ENCODE measurements at places on chromosomes 4 and X. TPM values are rescaled to one million over a fixed set of nuclear protein-coding genes. Genes with fewer than 3 reads are reported as not detected.

DNA sequence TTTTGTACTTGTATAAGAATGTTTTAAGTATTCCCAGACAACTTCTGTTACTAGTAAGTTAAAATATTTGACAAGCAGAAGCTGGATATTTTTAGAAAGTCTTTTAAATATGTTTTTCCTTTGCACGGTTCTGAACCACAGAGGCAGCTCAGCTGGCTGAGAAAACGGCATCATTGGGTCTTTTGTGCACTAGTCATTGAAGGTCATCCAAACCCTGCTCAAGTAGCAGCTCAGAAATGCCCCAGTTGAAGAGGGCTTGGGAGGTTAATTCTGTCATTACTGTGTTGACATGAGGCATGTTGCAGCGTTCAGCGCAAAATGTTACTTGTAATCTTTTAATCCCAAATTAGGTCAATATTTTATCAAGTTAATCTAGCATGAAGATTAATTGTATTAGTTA is 383.7 kb upstream of the FAM241A start:
- no peak for DNase-seq

GRCh38 chrX:95145848-95146490 is 1472.0 kb downstream of the FAM133A start:
- no peak for DNase-seq

DNA sequence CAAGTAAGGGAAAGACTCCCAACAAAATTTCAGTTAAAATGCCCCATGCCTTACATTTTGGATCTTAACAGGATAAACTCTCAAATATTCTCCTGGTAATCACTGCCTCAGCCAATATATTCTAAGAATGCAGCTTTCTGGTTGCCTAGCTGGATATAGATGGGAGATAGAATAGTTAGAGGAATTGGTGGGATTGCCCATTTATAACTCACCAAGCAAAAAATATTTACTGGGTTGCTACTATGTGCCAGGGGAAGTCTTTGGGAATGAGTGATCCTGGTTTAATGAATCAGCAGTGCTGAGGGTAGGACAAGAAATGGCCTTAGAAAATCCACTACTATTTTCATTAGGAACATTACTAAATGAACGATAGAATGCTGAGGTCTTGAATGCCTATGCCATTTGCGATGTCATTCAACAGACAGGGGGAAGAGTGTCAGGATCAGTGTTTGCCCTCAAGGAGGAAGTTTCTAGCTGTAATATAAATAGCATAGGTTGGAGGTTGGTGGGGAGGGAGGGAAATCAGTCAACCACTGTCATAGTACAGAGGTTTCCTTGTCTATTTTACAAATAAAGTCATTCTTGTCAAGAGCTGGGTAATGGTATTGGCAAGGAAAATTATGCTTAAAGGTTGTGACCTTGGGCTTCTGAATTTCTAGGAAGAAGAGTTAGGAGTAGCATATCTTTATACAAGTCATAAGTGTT is 63.5 kb downstream of the ENOPH1 start:
- no peak for DNase-seq

- no peak for DNase-seq
Observed at GRCh38 chr4:178105242-178105641, 663.0 kb upstream of the AGA start.

DNA sequence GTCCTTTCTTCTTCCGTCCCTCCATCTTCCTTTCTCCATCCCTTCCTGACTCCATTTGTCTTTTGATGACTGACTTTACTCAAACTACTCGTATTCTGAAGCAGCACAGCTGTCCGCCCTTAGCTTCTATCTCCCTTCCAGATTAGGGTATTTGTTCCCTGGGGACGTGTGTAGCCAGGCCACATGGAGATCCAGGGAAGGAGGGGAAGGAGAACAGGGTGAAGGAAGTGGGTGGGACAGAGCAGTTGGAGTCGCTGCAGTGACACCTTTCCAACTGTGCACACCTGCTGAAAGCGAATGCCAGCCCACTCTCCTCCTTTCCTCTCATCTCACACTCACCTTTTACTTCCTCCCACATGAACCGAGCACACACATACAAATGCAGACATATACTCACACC is 323.8 kb downstream of the DCTD start:
- no peak for DNase-seq

DNA sequence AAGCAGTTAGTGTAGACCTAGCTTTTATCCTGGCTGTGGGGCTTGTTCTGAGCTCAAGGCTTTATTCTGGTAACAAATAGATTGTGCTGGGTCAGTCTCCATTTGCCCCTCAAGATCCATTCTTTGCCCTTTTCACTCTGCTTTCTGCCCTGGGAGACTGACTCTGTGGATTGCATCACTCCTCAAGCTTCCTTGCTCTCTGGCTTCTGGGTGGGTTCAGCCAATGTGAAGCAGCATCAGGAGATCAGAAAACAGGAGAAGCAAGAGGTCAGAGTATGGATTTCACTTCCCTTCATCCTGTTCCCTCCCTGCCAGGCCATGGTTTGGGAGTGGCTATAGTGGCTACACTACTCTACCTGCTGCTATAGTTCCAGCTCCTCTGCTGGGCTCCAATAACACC is 184.1 kb upstream of the NDP start:
- no peak for DNase-seq

DNA sequence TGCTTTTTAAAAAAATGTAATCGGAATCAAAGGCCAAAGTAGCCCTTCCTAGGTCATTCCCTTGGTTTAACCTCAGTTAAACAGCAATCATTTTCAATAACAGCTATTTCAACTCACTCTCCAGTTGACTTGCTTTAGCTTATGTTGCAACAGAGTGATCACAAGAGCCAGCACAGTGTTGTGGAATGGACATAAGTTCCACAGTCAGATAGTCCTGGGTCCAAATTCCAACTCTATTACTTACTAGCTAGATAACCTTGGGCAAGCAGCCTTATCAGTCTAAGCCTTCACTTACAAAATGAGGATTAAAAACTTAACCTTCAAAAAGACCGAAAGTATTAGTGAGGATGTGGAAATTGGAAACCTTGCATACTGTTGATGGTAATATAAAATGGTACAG is 9.2 kb upstream of the GPC3 start:
- no peak for DNase-seq

DNA sequence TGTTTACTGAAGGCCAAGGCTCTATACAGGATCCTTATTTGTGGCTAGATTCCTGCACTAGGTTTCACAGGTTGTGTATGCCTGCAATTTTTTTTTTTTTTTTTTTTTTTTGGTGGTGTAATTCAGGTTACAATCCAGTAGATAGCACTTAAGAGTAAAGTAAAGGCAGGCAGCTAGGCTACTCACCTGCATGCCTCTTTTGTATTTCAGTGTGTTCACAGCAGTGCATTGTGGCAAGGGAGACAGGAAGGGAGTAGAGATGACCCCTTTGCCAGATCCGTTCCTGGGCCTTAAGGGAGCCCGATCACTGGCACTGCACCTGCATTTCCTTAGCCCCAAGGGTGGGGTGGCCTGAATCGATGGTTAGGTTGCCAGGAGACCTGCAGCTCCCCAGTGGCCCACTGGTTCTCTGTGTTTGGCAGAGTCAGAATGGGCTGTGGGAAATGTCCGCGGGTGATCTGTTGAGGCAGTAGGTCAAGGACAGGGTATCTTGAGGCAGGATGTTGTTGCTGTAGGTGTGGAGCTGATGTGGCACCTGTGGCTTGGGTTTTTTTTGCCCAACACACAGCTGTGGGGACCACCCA is 374.9 kb upstream of the AADAT start:
- DNase-seq: no peak

- peak; percentile 60 for DNase-seq
Observed at GRCh38 chr4:8769645-8770517, 101.8 kb downstream of the HMX1 start.

GRCh38 chr4:174764105-174764729 is 64.8 kb downstream of the GLRA3 start:
- DNase-seq: no peak

- DNase-seq: no peak
Observed at GRCh38 chrX:35696760-35697234, 101.3 kb upstream of the MAGEB16 start.

DNA sequence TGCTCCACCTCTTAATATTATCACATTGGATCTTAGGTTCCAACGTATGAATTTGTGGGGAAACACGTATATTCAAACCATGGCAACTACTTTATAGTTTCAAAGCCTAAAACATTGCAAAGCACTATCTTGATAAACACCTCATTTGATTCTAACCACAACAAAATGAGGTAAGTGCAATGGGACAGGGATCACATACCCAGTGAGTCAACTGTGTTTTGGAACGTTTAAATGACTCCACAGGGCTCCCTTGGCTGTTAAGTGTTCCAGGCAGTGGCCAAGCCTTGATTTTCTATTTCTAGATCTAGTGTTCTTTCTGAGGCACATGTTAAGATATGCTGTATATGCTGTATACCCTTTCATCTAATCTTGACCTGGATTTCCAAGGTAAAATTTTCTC is 54.5 kb upstream of the C1QTNF7 start:
- DNase-seq: no peak

DNA sequence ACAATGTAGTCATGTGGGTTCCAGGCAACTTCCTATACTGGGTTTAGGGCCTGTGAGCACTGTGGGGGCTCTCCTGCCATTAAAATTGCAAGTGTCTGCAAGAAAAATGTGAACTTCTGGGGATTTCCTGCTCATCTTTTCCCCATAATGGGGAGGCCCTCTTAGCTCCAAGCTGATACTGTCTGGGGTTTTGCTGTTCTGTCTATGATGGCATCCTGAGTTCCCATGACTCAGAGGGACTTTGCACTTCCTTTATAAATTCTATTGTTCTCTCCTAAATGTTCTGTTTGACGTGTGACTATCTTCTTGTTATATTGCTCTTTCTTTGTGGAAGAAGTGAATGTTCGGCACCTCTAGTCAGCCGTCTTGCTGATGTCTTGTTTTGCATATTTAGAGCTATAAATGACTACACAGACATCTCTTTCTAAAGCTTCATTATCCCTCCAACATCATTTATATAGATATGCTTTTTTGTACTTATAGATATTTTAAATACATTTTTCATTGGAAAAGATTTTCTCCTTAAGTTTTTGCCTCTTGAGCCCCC is 465.8 kb downstream of the NAF1 start:
- no peak for DNase-seq

DNA sequence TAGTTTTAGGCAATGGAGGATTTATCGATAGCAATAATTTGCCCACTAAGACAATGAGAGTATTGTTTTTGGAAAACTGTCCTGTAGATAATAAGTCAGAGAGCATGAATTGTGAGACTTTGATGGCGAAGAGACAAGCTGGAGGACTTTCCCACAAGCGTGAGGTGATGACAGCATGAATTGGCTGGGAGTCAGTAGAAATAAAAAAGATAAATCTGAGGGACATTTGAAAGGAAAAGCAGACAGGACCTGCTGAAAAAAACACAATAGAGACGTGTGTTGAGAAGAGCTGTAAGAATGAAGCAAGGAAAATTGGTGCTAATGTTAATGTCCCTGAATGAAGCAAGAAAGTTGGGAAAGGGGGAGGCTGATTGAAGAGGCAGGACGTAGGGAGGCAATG is 233.5 kb downstream of the DCTD start:
- no peak for DNase-seq

GRCh38 chr4:28267166-28267565 is 1406.5 kb downstream of the STIM2 start:
- DNase-seq: no peak

DNA sequence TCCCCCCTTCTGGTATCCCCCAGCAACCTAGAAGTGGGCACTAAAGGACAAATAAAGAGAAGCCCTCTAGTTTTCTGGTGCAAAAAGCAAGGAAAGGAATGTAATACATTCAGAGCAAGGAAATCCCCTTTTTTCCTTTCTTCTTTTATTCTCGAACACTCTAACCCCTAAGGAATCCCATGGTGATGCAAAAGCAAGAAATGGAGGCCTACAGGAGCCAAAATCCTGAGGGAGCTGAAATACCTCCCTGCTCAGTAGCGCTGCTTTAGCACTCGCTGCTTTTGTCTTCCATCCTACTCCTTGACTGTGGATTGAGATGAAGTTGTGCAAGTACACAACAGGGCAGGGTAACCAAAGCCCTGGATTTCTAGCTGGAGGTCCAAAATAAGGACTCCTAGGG is 251.0 kb downstream of the PRDM5 start:
- DNase-seq: no peak

DNA sequence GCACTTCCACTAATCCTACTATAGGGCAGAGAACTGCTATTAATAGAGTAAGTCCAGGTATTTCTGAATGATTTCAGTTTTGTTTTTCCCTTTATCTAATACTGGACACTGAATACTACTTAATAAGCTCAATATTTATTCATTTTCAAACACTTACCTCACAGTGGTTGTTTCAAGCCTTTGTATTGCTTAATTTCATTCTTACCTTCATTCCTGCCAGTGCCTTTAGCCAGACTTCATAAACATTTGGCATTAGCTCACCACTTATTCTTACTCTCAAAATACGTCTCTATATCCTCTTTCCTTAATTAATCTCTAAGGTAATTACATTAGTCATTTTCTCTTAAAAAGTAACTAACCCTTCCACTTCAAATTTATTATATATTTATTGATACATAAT is 18.8 kb upstream of the CORIN start:
- no peak for DNase-seq

GRCh38 chr4:138671106-138671505 is 344.5 kb upstream of the NOCT start:
- no peak for DNase-seq

DNA sequence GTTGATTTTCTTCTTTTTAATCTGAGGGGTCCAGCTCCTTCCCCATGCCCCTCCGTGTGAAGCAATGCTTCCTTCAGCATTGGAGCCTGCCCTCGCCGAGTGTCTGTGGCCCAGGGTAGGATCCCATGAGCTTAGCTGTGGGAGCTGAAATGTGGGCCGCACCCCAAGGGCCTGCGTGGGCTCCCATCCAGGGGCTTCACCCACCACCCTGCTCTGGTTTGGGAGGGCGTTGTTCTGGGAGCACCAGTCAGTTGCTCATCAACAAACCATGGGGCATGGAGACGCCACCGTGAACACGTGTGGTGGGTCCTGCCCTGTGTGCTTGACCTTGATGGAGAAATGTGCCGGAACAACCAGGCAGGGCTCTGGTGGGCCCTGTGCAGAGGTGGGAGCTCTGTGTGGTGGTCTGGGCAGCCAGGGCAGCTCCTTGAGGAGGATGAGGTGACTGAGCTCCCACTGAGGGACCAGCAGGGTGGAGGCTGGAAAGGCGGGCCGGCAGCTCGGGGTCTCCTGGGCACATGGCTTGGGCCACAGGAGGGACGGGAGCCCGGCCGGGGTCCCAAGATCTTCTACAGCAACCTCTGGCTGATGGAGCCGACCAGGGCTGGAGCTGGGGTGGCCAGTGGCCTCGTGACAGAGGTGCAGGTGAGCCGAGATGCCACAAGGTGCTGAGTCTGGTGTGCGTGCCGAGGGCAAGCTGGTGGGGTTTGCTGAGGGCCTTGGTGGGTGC is 39.6 kb upstream of the NKX1-1 start:
- no peak for DNase-seq

GRCh38 chr4:74682567-74683359 is 111.6 kb downstream of the BTC start:
- no peak for DNase-seq

Gene MUC7
- polyA plus RNA-seq: not detected

Gene IBSP
- not detected for polyA plus RNA-seq

Gene MSL3
- 78.8 TPM for polyA plus RNA-seq

Gene HSFX1
- 1.2 TPM for polyA plus RNA-seq

Gene PCDH11X
- 0.08 TPM for polyA plus RNA-seq

Gene EFHC2
- 0.46 TPM for polyA plus RNA-seq

Gene NPFFR2
- polyA plus RNA-seq: 0.08 TPM

Gene TKTL2
- polyA plus RNA-seq: 0.15 TPM

All from spleen (tissue), 13 donors.